A375 (cell line): ENCODE measurements at places on chromosomes 11 and 22. TPM values are rescaled to one million over a fixed set of nuclear protein-coding genes. Genes with fewer than 3 reads are reported as not detected.

TRIM3 gene
- total RNA-seq = 12.4 TPM in 2 replicates

FXYD6 gene
- 2.5 and 4.3 TPM in 2 replicates for total RNA-seq

CARD10 gene
- 35.8 and 36.7 TPM in 2 replicates for total RNA-seq

OR5AK2 gene
- not detected in 2 replicates for total RNA-seq

TNKS1BP1 gene
- total RNA-seq = 63.2 and 72.4 TPM in 2 replicates

DENND6B gene
- 0.72 and 0.98 TPM in 2 replicates for total RNA-seq

OR52B6 gene
- total RNA-seq = not detected in 2 replicates

DEPDC7 gene
- total RNA-seq = 25.3 and 26.0 TPM in 2 replicates

ARHGEF17 gene
- total RNA-seq = 3.3 and 7.0 TPM in 2 replicates

LINC01488 gene
- not detected in 2 replicates for total RNA-seq

PANX3 gene
- total RNA-seq = 0.08 TPM in 1 of 2 replicates, not detected in the other

HEPN1 gene
- total RNA-seq = not detected in 2 replicates

DLAT gene
- 28.2 and 33.2 TPM in 2 replicates for total RNA-seq

ALX4 gene
- total RNA-seq = 0.15 and 0.21 TPM in 2 replicates

SCARF2 gene
- total RNA-seq = 5.0 and 6.7 TPM in 2 replicates

CHADL gene
- 1.0 and 1.2 TPM in 2 replicates for total RNA-seq

GPHA2 gene
- total RNA-seq = not detected in 2 replicates
